ENCODE measurements at places on chromosomes 11 and 22. TPM values are rescaled to one million over a fixed set of nuclear protein-coding genes. Genes with fewer than 3 reads are reported as not detected.

GRCh38 chr11:19725379-19726079, 12.9 kb downstream of the NAV2 start:
- peaks cover 23% of the 10 kb centered on the region for H3K4me1 ChIP-seq
- DNase-seq = no peak
- H3K27ac ChIP-seq = no peak overlapping the region
- H3K4me3 ChIP-seq = no peak overlapping the region
- no peaks in the 10 kb centered on the region for H3K27me3 ChIP-seq
- H3K36me3 ChIP-seq = no peaks in the 10 kb centered on the region

DNA sequence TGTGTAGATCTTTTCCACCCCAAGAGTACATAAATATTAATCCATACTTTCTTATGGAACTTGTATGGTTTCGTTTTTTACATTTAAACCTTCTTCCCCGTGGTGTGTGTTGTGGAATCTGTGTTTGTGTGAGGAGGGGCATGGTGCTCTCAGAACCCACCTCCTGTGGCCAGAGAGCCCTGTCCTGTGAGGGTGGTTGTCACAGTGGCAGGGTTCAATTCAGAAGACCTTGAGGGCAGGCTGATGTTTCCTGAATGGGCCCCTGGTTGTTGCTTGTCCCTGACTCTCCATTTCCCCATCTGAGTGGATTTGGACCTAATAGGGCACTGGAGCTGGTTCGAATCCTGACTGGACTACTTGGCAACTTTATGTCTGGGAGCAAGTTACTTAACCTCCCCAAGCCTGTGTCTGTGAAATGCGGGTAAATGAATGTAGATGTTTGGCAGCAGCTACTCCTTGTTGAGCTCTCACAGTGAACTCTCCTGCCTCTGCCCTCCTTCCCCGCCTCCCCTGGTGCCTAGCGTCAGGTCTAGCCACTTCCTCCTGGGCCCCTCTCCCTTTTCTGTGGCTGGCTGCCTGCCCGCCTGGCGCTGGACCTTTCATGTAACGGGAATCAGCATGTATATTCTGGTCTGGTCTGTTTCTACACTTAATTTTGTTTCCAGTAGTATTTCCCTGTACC, 7.3 kb downstream of the NEAT1 start:
- H3K36me3 ChIP-seq = peaks cover 49% of the 10 kb centered on the region
- H3K27me3 ChIP-seq = peaks cover 4% of the 10 kb centered on the region
- H3K4me1 ChIP-seq = peaks cover 89% of the 10 kb centered on the region
- peak overlapping the region; percentile 100 for H3K4me3 ChIP-seq

DNA sequence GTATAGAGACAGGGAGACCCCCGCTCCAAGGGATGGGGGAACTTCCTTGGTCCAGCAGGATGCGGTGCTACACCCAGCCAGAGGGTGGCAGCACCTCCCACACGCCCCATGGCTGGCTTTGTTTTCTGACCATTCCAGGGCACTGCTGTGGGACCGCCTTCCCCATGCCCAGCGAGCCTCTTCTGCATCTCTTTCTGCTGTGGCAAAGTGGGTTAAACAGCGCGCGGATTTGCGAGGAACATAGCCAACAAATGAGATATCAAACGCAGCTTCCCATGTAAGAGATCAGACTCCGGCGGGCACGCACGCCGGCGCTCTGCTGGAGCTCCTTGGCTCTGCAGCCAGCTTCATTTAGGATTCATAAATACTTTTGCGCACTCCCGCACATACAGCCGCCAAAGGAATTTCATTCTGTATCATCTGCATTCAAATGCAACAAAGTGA, 485.8 kb upstream of the CADM1 start:
- peaks cover 2% of the 10 kb centered on the region for H3K4me1 ChIP-seq
- DNase-seq = no peak
- no peak overlapping the region for H3K4me3 ChIP-seq
- H3K36me3 ChIP-seq = no peaks in the 10 kb centered on the region
- H3K27me3 ChIP-seq = peaks cover 18% of the 10 kb centered on the region
- no peak overlapping the region for H3K27ac ChIP-seq

- H3K27ac ChIP-seq = peak overlapping the region; percentile 74
- no peaks in the 10 kb centered on the region for H3K27me3 ChIP-seq
- peak; percentile 33 for DNase-seq
- peaks cover 57% of the 10 kb centered on the region for H3K4me1 ChIP-seq
Measured at GRCh38 chr11:96062134-96062533, 138.2 kb upstream of the MTMR2 start.

DNA sequence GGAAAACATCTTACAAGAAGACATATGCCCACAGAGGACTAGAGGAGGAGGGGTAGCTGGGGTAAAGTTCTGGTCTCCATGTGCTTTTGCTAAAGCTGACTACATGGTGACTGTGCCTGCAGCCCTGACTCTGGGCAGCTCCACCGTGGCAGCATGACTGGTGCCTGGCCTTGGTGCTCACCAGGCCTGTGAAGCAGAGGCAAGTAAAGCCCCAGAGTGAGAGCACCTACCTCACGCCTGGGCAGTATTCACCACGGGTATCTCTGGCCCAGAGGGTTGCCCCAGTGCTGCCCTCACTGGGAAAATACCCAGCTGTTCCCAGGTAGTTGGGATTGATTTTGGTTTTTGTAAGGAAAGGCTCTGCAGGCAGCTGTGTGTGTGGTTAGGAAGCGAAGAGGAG, 78.3 kb downstream of the CTTN start:
- H3K27me3 ChIP-seq = no peaks in the 10 kb centered on the region
- no peaks in the 10 kb centered on the region for H3K36me3 ChIP-seq
- H3K4me3 ChIP-seq = no peak overlapping the region

DNA sequence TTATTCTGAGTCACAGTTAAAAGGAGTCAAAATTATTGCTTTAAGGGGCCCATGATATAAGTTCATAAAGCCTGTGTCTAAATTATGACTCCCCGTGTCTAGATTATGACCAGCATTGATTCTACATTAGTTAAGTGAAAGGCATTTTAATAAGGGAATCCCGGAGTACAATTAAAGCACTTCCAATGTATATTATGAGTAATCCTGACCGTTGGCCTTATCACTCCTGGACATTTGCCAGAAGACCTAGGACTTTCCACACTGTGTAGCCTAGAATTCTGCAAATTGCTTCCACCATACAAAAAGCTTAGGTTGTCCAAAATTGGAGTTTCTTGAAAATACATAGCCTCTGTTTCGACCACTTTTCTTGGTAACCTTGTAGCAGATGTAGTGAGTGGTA, 1292.6 kb downstream of the LRRC4C start:
- no peak overlapping the region for H3K4me3 ChIP-seq
- no peak overlapping the region for H3K27ac ChIP-seq

- no peak overlapping the region for H3K27ac ChIP-seq
- DNase-seq = no peak
- peaks cover 22% of the 10 kb centered on the region for H3K27me3 ChIP-seq
- peaks cover 4% of the 10 kb centered on the region for H3K4me1 ChIP-seq
Measured at GRCh38 chr11:118620529-118621070, 13.2 kb downstream of the PHLDB1 start.

- H3K4me1 ChIP-seq = no peaks in the 10 kb centered on the region
- no peak overlapping the region for H3K4me3 ChIP-seq
- H3K27me3 ChIP-seq = peaks cover 11% of the 10 kb centered on the region
- DNase-seq = no peak
- no peaks in the 10 kb centered on the region for H3K36me3 ChIP-seq
- H3K27ac ChIP-seq = no peak overlapping the region
Measured at GRCh38 chr11:102138223-102138622, 28.0 kb downstream of the YAP1 start.

Gene OR8A1
- total RNA-seq = not detected

Gene CEP164
- total RNA-seq = 24.8 TPM

Gene RAG2
- not detected for total RNA-seq

Gene MEI1
- 23.4 TPM for total RNA-seq

- H3K4me1 ChIP-seq = peaks cover 78% of the 10 kb centered on the region
- no peak for DNase-seq
- peaks cover 47% of the 10 kb centered on the region for H3K36me3 ChIP-seq
- H3K27me3 ChIP-seq = no peaks in the 10 kb centered on the region
- peak overlapping the region; percentile 82 for H3K27ac ChIP-seq
Measured at GRCh38 chr22:31279821-31280505, 12.3 kb downstream of the PIK3IP1 start.

GRCh38 chr22:22799561-22799960, 88.1 kb upstream of the IGLL5 start:
- H3K36me3 ChIP-seq = no peaks in the 10 kb centered on the region
- no peak overlapping the region for H3K4me3 ChIP-seq
- DNase-seq = no peak

Gene LMNTD2
- 1.2 TPM for total RNA-seq

DNA sequence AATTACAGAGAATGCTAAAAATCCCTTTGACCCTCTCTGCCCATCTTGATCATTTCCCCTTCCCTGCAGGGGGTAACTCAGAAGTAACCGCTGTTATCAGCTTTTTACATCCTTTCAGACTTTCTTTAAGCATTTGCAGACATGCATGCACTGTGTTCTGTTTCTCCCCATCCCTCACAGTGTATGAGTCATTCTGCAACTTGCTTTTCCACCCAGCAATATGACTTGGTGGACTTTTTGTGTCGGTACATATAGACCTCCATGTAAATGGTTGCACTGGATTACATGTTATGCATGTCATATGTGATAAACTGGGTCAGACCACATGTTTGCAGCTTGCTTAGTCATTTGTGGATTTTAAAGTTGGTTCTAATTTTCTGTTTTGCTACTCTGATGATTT, 87.7 kb upstream of the NECTIN1 start:
- H3K4me3 ChIP-seq = no peak overlapping the region
- no peaks in the 10 kb centered on the region for H3K4me1 ChIP-seq
- no peak overlapping the region for H3K27ac ChIP-seq
- no peaks in the 10 kb centered on the region for H3K36me3 ChIP-seq

DNA sequence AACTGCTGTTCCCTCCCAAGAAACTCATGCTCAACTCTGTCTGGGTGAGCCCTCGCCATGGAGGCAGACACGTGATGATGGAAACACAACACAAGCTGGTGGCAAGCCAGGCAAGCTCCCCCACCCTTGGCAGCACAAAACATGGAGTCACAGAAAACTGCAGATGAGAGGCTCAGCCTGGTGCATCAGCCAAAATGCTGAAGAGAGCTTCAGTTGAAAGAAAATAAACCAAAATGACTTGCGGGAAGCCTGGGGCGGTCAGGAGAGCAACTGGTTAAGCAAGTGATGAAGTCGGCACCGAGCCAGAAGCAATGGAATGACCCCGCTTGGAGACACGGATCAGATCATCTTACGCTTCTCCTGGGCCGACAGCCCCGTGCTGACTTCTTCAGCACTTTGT, 68.3 kb downstream of the C11orf58 start:
- no peak for DNase-seq
- H3K27me3 ChIP-seq = no peaks in the 10 kb centered on the region
- H3K4me3 ChIP-seq = no peak overlapping the region
- no peaks in the 10 kb centered on the region for H3K36me3 ChIP-seq
- no peak overlapping the region for H3K27ac ChIP-seq

DNA sequence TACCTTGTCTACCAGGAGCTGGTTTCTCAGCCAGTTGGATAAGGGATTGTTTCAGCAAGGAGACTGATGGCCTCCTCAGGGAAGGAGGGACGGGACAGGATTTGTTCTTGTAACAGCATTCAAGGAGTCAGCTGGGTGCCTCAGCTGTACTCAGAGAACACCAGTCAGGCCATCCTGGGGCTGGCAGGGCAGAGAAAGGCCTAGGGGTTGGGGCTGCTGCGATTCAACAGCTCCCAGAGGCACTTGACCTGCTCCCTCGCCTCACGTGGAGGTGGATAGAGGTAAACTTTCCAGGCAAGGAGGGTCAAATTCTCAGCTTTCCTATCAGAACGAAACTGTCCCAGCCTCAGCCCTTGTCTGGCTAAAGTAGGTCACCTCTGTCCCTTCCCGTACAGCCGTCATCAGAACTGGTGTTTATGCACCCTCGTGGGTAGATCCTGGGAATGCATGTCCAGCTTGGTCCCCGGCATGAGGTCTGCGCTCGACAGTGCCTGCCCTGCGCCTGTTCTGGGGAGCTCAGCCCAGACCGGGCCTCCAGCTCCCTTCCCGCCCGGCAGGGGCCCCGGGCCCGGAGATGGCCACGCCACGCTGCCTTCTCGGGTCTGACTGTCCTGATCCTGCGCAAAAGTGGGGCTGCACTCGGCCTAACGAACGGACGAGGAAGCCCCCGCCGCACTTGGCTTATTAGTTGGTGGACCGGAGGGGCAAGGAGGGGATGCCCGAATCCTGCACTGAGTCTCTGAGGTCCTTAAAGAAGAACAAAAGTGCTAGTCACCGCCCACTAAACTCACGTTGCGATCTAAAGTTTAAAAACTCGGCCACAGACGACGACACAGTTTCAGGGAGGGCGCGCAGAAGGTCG, 762 bp upstream of the CCDC134 start:
- peaks cover 18% of the 10 kb centered on the region for H3K36me3 ChIP-seq
- H3K27me3 ChIP-seq = no peaks in the 10 kb centered on the region
- no peak for DNase-seq
- peak overlapping the region; percentile 96 for H3K27ac ChIP-seq
- H3K4me3 ChIP-seq = peak overlapping the region; percentile 96

Gene GAS2
- 1.9 TPM for total RNA-seq

DNA sequence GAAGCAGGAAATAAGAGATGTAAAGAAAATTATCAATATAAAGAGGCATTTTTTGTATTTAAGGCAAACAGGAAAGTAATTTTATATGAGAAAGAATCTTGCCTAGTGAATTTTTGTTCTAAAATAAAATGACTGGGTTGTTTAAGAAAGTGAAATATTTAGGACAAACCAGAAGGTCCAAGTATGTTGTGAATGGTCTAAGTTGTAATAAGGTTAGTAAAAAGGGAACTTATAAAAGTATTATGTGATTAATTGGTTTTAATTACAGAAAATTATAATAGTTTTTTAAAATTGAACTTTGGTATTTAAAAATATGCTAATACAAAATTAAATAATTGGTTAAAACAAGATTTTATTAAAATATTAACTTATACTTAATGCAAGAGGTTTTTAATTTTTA, 26.6 kb upstream of the EI24 start:
- no peaks in the 10 kb centered on the region for H3K4me1 ChIP-seq
- H3K4me3 ChIP-seq = no peak overlapping the region
- no peak for DNase-seq
- peaks cover 10% of the 10 kb centered on the region for H3K36me3 ChIP-seq

GRCh38 chr11:36002796-36003195, 58.9 kb downstream of the LDLRAD3 start:
- H3K4me3 ChIP-seq = no peak overlapping the region
- H3K27me3 ChIP-seq = peaks cover 5% of the 10 kb centered on the region
- no peaks in the 10 kb centered on the region for H3K4me1 ChIP-seq
- no peak overlapping the region for H3K27ac ChIP-seq

Data from activated naive CD8-positive, alpha-beta T cell treated with anti-CD3 and anti-CD28 coated beads for 36 hours (primary cell).